ENCODE measurements at places on chromosomes 4 and X.

DNA sequence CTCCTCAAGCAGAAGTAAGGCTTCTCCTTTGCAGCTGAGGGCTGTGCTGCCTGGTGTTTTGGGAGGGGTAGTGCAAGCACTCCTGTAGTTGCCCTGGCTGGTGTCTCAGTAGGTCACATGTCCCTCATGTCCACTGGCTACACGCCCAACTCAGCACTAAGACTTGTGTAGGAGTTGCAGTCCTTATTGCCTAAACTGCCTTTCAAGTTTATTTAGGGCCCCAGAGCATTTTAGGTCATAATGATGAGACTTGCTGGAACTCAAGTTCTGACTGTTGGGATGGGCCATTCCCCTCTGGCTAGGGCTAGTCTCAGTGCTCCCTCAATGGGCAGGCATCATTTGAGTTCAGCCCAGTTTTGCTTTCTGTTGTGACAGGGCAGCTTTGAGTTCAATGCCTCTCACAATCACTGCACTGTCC, 44.1 kb downstream of the PPM1K start:
- DNase-seq, result no peak

DNA sequence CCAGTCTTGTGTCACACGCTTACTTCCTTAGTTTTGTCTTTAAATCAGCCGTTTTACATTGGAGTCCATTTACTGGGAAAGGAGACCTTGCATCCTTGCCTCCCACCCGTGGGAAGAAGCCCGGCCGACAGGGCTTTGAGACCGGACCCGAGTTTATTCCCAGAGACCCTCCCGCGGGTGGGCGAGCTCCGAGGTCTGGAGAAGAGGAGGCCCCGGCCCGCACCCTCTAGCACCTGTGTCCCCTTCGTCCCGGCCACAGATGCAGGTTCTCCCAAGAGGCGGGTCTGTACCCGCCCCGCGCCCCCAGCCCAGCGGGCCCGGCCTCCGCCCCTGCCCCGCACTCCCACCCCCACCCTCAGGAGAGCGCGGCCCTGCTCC, 3.8 kb upstream of the SLC26A1 start:
- no peak for DNase-seq

GRCh38 chr4:96835991-96836390, 996.1 kb downstream of the PDHA2 start:
- no peak for DNase-seq

DNA sequence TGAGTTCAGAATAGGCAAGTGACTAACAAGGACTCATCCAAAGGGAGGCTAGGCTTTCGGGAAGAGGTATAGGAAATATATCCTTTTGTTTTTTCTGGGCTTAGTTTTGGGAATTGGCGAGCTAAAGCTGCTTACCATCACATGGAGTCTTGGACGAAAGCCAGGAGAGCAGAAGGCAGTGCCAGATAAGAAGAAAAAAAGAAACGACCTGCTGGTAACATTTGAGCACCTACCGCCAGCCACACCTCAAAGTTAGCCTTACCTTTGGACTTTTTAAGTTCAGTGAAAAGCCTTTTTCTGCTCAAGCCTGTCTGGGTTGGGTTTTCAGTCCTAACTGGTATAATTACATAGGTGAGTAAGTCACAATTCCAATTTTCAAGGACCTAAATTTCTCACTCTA, 85.1 kb upstream of the LCORL start:
- DNase-seq, result no peak

DNA sequence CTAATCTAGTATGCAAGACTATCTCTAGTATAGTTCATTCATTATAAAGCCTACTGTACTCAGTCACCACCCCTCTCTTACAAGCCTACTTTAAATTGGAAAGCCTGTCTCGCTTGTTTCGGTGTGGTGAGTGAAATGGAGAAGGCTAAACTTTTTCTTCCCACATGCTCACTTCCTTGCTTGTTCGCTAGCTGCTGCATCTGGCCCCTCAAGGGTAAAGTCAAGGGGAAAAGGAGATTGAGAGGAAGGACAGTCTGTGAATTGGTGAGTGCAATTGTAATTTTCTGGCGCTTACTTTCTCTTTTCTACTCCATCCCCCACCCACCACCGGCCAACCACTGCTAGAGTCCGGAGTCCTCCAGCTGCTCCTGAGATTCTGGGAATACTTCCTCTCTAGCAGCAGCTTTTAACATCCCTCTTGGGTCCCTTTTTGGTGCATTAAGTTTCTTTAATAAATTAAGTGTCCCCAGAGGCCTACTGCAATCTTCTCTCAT, 12.1 kb upstream of the ARAP2 start:
- no peak for DNase-seq

- no peak for DNase-seq
Observed at GRCh38 chr4:90189946-90190345, 62.8 kb downstream of the CCSER1 start.

- DNase-seq, result peak; percentile 77
Observed at GRCh38 chr4:151624626-151625565, 135.9 kb downstream of the GATB start.

- peak; percentile 62 for DNase-seq
Observed at GRCh38 chrX:139203651-139204570, 326.6 kb upstream of the F9 start.

DNA sequence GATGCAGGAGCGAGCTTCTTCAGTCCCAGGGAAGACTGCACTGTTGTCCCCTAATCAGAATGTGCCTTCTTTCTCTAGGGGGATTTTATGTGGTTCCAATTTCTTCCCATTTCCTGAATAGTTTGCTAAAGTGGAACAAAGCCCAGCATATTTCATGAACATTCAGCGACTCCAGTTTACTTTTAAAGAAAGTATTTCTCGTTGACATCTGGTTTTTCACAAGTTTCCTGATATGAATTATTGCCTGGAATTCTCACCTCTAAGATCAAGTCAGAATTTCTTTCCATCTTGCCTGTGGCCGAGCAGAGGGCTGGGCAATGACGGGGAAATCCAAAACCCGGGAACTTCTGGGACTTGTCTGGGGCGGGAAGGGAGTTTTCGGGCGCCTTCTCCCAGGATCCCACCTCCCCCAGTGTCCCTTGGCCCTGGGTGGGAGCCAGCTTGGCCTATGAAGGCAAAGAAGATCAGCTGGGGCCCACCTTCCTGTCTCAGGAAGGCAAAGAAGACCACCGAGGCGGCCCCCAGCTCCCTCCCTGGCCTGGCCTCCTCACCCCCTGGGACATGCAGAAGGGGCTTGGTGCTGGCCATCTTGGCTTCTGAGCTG, 15.4 kb downstream of the SORCS2 start:
- DNase-seq, result no peak

- DNase-seq, result no peak
Observed at GRCh38 chrX:18931972-18932371, 51.9 kb downstream of the PHKA2 start.

DNA sequence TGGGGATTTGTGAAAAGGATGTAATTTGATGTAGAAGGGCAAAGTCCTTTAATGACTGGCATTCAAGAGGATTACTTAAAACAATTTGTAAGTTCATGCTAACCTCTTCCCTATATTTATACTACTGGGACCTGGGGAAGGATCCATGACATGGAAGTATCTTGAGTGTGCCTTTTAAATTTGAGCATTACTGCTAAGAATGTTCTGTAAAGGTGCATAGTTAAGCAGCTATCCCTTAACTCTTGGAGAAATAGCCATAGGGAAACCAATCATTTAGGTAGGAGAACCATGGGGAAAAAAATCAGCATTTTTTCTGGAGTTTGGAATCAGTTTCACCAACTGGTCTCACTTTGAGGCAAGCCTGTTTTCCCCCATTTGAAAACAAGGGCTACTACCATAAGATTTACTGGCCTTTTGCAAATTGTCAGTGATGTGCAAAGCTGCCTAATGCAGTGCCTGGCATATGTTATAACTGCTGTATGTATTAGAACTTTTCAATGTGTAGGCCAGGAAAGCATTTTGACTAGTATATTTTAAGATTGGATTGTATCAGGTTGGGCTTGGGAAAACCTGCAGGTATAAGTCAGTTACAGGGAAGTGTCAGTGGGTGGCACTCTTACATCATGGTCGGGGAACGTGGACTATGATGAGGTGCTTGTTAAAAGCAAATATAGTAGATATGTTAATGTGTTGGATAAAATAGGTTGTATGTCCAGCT, 72.1 kb downstream of the PRSS12 start:
- no peak for DNase-seq

- no peak for DNase-seq
Observed at GRCh38 chr4:11912886-11913285, 484.2 kb upstream of the HS3ST1 start.

DNA sequence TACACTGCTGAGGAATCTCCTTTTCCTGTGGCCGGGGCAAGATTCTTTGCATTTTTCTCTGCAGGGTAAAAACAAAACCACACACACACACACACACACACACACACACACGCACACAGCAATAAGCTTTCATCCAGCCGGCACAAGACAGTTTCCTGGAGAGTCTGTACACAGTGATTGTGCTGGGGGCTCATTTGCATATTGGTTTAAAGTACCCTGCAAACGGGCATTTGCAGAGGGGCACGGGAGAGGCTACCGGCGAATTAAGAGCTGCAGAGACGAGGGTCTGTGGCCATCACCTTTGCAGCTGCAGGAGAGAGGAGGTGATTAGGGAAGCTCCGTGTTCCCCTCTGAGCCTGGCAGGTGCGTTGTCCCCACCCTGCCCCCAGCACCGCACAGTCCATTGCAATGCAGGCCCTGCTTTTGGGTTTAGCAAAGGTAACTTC, 219.9 kb downstream of the SHOX start:
- DNase-seq, result no peak

DNA sequence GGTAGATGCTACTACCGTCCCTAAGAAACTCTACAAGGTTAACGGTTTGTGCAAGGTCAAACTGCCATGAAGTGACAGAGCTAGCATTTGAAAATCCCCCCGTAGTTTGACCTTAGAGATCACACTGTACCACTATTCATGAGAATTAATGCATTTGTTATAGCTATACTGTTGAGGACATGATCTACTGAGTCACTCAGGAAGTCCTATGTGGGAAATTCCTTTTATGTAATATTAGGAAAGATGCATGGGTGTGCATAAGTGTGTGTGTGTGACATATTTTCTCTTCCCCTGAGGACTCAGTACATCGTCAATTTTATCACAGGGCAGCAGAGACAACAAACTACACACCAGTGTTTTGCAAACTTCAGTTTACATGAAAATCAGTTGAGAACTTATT, 141.1 kb downstream of the FBXW7 start:
- DNase-seq, result no peak

- peak; percentile 77 for DNase-seq
Observed at GRCh38 chr4:183905081-183905592, at the start of gene STOX2. Gene STOX2, plus strand, starts transcription at chr4:183905307. Its CDS starts 1,484 bp downstream, at chr4:183906791.

DNA sequence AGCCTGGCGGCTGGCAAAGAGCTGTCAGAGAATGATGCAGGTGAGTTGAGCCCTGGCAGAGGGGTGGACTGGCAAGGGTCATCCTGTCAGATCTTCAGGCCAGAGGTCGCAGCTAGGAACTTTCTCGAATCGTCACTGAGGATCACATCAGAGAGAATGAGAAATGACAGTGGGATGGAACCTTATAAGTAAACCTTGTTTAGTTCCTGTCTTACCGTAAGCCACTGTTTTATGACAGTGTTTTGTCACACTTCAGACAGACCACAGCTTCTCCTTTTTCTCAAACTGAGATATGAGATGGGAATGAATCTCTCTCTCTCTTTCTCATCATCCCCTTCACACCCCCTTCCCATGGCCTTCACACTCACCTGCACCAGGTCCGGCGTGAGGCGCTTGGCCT, 9.3 kb downstream of the DIPK2B start:
- DNase-seq, result no peak

- no peak for DNase-seq
Observed at GRCh38 chr4:95362906-95363558, 185.7 kb downstream of the UNC5C start.

GRCh38 chr4:1656986-1657385, 27.1 kb downstream of the FAM53A start:
- no peak for DNase-seq

DNA sequence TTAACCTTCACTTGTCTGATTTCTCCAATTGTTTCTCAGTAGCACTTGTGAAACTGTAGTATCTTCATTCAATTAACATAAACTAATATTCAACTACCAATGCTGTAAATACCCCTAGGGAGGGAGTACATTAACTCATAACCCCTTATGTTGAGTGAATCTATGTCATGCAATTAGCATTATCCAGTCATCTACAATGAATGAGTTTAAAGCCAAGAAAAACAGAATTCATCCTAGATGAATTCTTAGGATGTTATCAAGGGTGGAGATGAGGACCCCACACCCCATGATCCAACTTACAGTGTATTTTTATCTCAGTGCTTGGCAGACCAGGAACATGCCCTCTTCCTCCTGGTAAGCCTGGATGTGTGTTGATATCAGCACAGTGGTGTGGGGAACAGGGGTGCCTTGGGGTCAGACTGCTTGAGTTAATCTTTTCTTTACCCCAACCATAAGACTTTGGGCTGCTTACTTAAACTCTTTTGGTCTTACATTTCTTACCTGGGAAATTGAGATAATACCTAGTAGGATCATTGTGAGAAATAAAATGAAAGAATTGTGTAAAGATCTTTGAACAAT, 62.1 kb upstream of the SCOC start:
- DNase-seq, result no peak

DNA sequence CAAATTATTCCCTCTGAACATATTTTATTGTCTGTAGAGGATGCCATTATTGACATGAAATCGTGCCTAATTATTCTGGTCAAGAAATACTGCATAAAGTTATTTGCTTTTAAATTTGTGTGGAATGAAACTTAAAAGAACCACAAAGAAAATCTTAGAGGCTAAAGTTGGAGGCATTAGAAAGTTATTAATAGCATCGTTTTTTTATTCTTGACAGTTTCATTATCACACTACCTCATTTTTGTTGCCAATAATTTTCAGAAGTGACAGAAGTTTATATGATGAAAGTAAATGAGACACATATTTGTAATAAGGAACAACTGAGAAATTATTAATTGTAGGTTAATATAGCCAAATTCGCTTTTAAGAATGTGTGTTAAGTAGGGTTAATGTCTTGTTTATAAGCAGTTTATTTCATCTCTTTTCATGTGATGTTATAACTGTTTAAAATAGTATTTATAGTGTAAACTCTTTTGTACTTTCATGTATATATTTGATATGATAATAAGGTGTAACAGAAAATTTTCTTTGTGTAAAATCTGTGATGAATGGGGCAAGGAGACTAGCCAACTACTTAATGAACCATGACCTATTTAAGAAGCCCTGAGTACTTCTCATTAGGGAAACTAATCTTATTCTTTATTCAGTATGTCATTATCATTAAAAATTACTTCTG, 54.5 kb upstream of the GRIA2 start:
- no peak for DNase-seq

All from sciatic nerve (tissue), 2 donors.